T-helper 2 cell treated with Interferon-gamma antibody and Interleukin-4, amounts not matched to agents 5 μg/mL and 100 μg/mL, for 36 hours (primary cell): ENCODE measurements at places on chromosomes 13 and 19.

GRCh38 chr13:101681834-101682233 lies 229.4 kb downstream of the ITGBL1 start:
- no peak for DNase-seq

- DNase-seq = no peak
Observed at GRCh38 chr13:61795580-61795979, 379.9 kb upstream of the PCDH20 start.

DNA sequence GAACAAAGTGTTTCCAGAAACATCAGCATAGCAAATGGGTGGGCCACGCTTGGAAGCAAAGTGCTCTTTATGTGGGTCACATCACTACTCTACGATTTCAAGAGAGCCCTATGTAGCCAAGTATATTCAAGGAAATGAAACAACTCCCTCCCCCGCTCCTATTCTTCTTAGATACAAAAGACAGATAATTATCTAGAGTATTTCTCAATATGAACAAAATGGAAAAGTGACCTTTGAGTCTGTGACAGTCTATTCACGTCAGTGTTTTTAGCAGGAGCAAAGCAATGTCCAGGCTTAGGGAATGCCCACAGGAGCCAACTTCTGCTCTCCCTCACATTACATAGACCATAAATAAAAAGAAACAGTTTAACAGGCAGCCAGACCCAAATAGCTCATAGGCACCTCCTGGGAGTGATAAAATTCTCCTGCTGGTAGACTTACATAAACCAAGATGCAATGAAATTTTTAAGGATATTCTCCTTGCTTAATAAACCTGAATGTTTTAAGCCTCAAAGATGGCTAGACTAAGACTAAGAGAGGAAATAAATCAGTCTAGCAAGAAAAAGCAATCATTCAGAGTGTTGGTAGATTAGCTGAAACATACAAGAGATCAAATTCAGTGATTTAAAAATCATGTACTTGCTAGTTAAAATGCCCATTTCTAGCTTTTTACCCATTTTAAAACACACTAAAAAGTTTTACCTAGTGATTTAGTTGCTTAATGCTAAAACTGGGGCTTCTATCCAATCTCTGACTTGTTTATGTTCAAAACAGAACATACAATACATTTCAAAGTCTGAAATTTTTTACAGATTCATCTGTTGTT lies 182.8 kb downstream of the RGCC start:
- no peak for DNase-seq

- no peak for DNase-seq
Observed at GRCh38 chr13:108463340-108463739, 166.1 kb upstream of the MYO16 start.
